Fibroblast of lung (primary cell): ENCODE measurements at places on chromosomes 5 and 9. TPM values are rescaled to one million over a fixed set of nuclear protein-coding genes. Genes with fewer than 3 reads are reported as not detected.

Gene ABHD17B
- polyA plus RNA-seq: 14.6 and 15.4 TPM in 2 replicates

Gene FAM153A
- polyA plus RNA-seq: not detected in 2 replicates

Gene PCDHA12
- not detected in 2 replicates for polyA plus RNA-seq

Gene ZDHHC11B
- polyA plus RNA-seq: not detected in 2 replicates

Gene HTR4
- polyA plus RNA-seq: not detected in 2 replicates

Gene MLANA
- polyA plus RNA-seq: not detected in 2 replicates

Gene CSF1R
- 0.07 and 0.15 TPM in 2 replicates for polyA plus RNA-seq

Gene NUTM2G
- not detected in 2 replicates for polyA plus RNA-seq

Gene ASPN
- polyA plus RNA-seq: 4.1 and 5.5 TPM in 2 replicates

Gene LURAP1L
- polyA plus RNA-seq: 26.0 and 39.9 TPM in 2 replicates

Gene PTGER4
- polyA plus RNA-seq: 1.6 and 10.2 TPM in 2 replicates

Gene HAVCR1
- polyA plus RNA-seq: not detected in 2 replicates

Gene ACTBL2
- polyA plus RNA-seq: 0.03 and 0.11 TPM in 2 replicates

Gene TBC1D2
- 7.5 and 10.3 TPM in 2 replicates for polyA plus RNA-seq

Gene MGAT4B
- 172 and 175 TPM in 2 replicates for polyA plus RNA-seq

Gene LRRTM2
- 0.33 and 1.8 TPM in 2 replicates for polyA plus RNA-seq

Gene GABRA6
- not detected in 2 replicates for polyA plus RNA-seq

Gene PKD2L2
- not detected in 2 replicates for polyA plus RNA-seq

Gene TAF11L10
- polyA plus RNA-seq: not detected in 2 replicates

Gene EQTN
- polyA plus RNA-seq: not detected in 2 replicates

Gene RANBP3L
- polyA plus RNA-seq: 0.03 and 0.09 TPM in 2 replicates

Gene ARL15
- 16.3 and 20.6 TPM in 2 replicates for polyA plus RNA-seq

Gene RELL2
- 3.7 and 4.0 TPM in 2 replicates for polyA plus RNA-seq

Gene SUB1
- 349 and 358 TPM in 2 replicates for polyA plus RNA-seq

Gene SHOC1
- polyA plus RNA-seq: 0.02 and 0.11 TPM in 2 replicates

Gene POLE3
- polyA plus RNA-seq: 45.9 and 68.5 TPM in 2 replicates

Gene C7
- polyA plus RNA-seq: 0.36 and 1.5 TPM in 2 replicates

Gene RARS1
- 135 and 137 TPM in 2 replicates for polyA plus RNA-seq

Gene SPRY4
- polyA plus RNA-seq: 6.0 and 13.0 TPM in 2 replicates

Gene PCDHGB5
- polyA plus RNA-seq: 19.6 TPM in 2 replicates

Gene IFNA2
- polyA plus RNA-seq: not detected in 2 replicates

Gene CENPH
- 7.1 and 16.6 TPM in 2 replicates for polyA plus RNA-seq

Gene PPP3R2
- polyA plus RNA-seq: not detected in 2 replicates

Gene KIAA0825
- 0.97 and 1.7 TPM in 2 replicates for polyA plus RNA-seq

Gene GRIA1
- 0.12 and 2.0 TPM in 2 replicates for polyA plus RNA-seq

Gene DCTN3
- 157 and 194 TPM in 2 replicates for polyA plus RNA-seq

Gene IL11RA
- polyA plus RNA-seq: 3.1 and 5.0 TPM in 2 replicates

Gene CXCL14
- polyA plus RNA-seq: 0.05 TPM in 1 of 2 replicates, not detected in the other

Gene OSMR
- polyA plus RNA-seq: 80.4 and 189 TPM in 2 replicates

Gene PRLR
- polyA plus RNA-seq: 0.41 and 0.45 TPM in 2 replicates

Gene EFNA5
- 3.7 and 4.3 TPM in 2 replicates for polyA plus RNA-seq

Gene GCNT1
- polyA plus RNA-seq: 41.5 and 58.4 TPM in 2 replicates

Gene BSPRY
- polyA plus RNA-seq: not detected in 2 replicates

Gene FBXL7
- polyA plus RNA-seq: 12.9 and 15.3 TPM in 2 replicates

Gene NR5A1
- not detected in 2 replicates for polyA plus RNA-seq

Gene RLN1
- polyA plus RNA-seq: not detected in 2 replicates

Gene C5orf52
- polyA plus RNA-seq: not detected in 2 replicates

Gene TLX3
- not detected in 2 replicates for polyA plus RNA-seq

Gene TAF1L
- polyA plus RNA-seq: not detected in 2 replicates

Gene POMT1
- polyA plus RNA-seq: 17.7 and 22.6 TPM in 2 replicates

Gene ROPN1L
- polyA plus RNA-seq: 0.26 and 0.50 TPM in 2 replicates

Gene RICTOR
- polyA plus RNA-seq: 9.1 and 17.1 TPM in 2 replicates

Gene TRIM7
- polyA plus RNA-seq: 4.7 and 6.9 TPM in 2 replicates
